ENCODE measurements at places on chromosomes 1 and 21.

DNA sequence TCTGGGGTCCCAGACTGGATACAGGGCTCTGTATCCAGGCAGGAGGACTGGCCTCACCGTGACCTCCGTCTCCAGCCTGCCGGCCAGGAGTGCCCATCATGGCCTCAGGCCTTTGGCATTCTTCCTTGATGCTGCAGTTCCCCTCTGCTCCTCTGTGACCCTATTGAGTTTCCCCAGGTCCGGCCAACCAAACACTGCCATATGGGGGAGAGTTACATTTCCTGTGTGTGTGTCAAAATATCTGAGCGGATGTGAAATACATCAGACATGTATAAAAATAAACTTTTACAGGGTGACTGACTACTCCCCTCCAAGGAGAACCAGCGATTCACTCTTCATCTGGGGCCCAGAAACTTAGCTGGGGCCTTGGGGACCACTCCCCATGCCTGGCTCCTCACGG, 10.2 kb upstream of the UBL4B start:
- no peak for DNase-seq

DNA sequence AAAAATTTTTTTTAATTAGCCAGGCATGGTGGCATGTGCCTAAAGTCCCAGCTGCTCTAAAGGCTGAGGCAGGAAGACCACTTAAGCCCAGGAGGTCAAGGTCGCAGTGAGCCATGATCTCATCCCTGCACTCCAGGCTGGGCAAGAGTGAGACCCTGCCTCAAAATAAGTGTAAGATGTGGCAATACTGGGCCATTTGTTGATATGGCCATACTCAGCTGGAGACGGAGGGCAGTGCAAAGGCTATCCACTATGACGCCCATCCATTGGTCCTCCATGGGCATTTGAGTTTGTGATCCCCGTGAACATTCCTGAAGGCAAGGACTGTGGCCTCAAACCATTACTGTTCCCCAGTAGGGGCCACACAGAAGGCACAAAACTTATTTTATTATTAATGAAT, 1.5 kb downstream of the CASP9 start:
- no peak for DNase-seq

GRCh38 chr1:5501206-5501930, 490.9 kb downstream of the NPHP4 start:
- no peak for DNase-seq

DNA sequence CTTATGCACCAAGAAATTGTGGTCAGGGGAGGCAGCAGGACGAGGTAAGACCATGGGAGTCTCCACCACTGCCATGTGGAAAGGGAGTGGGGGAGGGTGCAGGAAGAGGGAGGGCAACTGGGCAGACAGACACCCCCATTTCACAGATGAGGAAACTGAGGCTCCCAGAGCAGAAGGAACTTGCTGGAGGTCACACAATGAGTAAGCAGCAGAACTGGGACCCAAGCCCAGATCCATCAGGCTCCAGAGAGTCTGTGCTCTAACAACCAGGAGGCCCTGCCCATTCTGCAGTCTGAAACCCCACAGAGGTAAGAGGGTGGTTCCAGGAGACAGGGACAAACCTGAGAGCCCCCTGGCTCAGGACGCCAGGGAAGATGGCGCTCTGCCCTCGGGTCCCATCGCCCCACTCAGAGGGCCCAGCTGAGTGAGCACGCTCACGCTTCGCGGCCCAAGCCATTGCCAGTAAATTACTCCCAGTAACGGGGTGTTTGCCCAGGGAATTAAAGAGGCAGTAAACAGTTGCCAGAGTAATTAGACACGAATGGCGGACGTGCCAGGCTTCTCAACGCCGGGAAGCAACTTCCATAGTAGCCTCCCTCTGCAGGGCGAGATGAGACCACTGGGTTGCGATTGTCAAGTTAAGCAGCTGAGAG, 59.2 kb downstream of the MATN1 start:
- DNase-seq: no peak

Data from GM04503 (cell line).